ENCODE measurements at places on chromosomes 6 and 20.

DNA sequence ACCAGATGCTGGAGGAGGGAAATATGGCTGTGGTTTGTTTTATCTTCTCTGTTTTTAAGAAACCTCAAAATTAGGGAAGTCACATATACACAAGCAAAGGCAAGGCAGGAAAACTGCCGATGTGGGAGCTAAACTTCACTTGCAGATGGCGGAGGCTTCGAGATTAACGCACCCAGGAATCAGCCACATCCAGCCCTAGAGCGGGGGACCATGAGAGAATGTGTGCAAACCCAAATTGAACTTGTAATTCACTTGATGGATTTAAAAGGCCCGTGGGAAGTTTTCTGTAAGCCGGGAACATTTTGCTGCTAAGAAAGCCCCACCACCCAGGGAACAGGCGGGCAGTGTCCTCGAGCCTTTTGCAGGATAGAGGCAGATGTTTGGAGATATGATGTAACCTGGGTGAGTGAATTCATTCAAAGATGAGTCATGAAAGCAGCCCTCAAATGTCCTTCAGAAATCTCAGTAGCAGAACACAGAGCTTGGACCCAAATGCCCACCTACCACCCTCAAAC lies 39.9 kb downstream of the PREX1 start:
- no peak for DNase-seq

DNA sequence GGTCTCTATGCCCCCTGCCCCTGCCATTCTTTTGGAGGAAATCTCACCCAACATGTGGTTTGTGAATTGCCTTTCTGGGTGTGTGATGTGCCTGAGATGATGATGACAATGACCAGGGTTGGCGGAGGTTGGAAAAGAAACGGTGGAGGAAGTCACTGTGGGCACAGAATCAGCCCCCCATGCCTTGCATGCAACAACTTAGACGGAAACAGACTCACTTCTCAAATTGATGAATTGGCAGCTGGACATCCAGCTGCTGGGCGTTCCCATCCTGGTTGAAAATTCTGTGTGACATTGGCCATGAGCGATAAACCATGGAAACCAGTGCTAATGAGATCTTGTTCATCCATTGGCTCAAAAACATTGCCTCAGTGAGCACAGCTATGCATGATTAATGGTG lies 95.8 kb upstream of the LY86 start:
- no peak for DNase-seq

DNA sequence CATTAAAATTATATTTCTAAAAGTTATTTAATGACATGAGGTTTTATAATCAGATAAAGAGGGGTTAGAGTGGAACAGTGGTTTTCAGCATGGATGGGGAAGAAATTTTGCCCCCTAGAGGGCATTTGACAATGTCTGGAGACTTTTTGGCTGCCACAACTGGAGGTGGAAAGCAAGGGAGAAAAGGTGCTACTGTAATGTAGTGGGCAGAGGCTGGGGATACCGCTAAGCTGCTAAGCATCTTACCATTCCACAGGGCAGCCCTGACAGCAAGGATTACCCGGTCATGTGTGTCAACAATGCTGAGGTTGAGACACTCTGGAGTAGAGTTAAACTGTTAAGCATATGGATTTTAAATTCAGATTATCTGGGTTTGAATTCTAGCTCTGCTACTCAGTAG lies 52.9 kb upstream of the FABP7 start:
- DNase-seq, result no peak

GRCh38 chr6:68638230-68638900 lies 3.3 kb downstream of the ADGRB3 start:
- no peak for DNase-seq

- no peak for DNase-seq
Measured at GRCh38 chr6:3500262-3501014, 43.6 kb upstream of the SLC22A23 start.

GRCh38 chr6:12371151-12371550 lies 81.0 kb downstream of the EDN1 start:
- no peak for DNase-seq

Data from DMS79 (cell line).